ENCODE measurements at places on chromosomes 12 and 14.

DNA sequence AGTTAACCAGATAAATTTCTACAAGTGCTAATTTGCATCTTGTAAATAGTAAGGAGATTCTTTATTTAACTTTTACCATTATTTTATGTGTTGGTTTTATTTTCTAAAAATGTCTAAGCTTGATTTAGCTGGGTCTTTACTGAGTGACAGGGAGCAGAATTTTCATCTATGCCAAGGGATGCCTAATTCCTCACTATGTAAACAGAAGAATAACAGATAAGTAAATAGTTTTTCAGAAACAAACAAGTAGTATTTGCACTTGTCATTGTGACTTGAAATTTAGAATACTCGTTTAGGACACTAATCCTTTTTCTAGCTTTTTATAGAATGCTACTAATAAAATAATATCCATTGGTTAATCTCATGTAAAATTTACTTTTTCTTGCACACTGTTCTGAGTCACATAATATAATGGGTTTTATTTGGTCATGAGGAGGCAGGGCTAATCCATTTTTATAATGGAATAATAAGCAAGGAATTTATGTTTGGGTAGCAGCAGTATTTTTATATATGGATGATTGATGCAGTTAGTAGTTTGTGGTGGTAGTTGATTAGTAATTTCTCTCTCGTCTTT is 746.5 kb downstream of the SLC6A15 start:
- no peak for DNase-seq

DNA sequence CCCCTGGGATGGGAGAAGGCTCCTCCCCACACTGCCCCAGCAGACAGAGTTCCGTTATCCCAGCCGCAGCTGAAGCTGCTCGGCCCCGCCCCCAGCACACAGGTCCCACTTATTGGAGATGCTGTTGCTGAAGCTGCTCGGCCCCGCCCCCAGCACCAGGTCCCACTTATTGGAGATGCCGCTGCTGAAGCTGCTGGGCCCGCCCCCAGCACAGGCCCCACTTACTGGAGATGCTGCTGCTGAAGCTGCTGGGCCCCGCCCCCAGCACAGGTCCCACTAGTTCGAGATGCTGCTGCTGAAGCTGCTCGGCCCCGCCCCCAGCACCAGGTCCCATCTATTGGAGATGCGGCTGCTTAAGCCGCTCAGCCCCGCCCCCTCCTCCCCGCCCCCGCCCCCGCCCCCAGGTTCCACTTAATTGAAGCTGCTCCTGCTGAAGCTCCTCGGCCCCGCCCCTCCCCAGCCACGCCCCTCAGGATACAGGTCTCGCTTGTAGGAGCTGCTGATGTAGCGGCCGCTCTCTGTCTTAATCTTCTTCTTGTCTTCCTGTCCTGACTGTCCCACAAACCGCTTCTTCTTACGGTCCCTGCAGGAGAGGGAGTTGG is 12.0 kb downstream of the CFAP73 start:
- peak; percentile 97 for DNase-seq

- no peak for DNase-seq
Measured at GRCh38 chr12:13084898-13085640, 18.4 kb downstream of the GSG1 start.

GRCh38 chr12:52439845-52440244 is 5.7 kb upstream of the KRT75 start:
- no peak for DNase-seq

- DNase-seq: no peak
Measured at GRCh38 chr12:93348575-93349435, 28.9 kb upstream of the NUDT4 start.

- DNase-seq: no peak
Measured at GRCh38 chr12:113061061-113061694, 4.6 kb downstream of the DTX1 start.

GRCh38 chr12:4036671-4037271 is 163.6 kb upstream of the PARP11 start:
- DNase-seq: no peak

DNA sequence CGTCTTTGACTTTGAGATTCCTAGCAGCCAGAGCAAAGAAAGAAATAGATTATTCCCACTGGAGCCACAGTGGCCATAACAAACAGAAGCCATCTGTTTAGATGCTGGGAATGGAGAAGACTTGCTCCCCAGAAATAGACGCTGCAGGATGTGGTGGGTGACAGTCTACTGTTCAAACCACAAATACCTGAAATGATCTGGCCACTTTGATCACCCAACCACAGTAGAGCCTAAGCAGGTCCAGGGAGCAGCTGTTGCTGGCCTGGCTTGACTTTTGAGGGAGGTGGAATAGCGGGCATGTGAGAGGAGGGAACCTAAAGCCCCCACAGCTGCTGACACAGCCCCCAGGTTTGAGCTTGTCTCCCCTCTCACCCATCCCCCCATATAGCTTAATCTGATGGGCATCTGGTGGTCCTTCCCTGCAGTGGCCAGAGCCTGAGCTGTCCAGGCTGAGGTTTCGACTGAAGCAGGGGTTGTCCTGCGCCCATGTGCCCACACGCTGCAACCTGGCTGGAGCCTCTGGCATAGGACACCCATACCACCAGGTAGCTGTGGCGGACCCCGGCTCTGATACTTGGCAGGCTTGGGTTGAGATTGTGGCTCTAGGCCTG is 38.7 kb downstream of the SH2B3 start:
- no peak for DNase-seq

DNA sequence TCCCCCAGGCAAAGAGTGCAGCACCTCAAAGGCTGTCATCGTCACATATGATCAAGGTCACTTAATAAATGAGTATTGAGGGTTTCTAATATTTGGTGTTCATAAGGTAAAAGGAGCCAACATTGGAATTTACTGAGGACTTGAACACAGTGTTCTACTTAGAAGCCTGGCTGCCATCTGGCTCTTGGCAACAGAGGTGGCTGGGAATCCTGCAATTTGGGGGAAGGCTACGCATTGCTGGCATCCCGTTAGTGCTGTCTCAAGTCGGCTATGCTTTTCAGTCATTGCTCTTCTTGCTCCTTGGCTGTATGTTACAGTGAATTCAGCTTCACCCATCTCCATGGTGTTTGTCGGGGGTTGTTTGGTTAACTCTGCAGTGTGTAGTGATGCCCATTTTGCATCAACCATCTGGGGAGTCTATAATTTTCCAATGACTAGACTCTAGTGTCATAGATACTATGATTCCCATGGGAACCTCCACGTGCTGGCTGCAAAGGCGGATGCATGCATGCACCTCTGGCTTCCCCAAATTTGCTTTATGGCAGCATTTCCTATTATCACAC is 12.9 kb upstream of the SLC24A4 start:
- DNase-seq: no peak

GRCh38 chr12:108645686-108646599 is 12.2 kb upstream of the SELPLG start:
- no peak for DNase-seq

GRCh38 chr12:72869024-72869423 is 596.9 kb downstream of the TRHDE start:
- no peak for DNase-seq

DNA sequence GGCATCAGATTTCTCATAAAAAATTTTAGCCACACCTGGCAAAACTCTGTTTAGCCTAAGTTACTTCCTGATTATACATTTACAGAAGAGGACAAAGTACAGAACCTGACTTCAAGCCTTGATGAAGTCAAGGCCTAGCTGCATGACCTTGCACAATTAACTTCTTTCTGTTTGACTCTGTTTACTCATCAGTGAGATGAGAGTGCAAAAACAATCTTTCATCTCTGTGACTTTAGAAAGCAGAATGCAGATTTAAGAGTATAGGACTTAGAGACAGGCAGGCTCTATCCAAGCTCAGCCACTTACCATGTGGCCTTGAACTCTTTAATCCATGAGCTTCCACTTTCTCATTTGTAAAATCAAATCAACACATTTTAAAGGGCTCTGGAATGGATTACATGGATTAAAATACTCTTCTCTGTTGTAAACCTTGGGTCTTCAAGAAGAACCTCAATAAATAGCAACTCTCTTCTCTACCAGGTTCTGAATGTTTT is 1178.9 kb downstream of the FLRT2 start:
- DNase-seq: no peak

GRCh38 chr12:96456265-96456974 is 33.0 kb upstream of the CFAP54 start:
- DNase-seq: no peak

DNA sequence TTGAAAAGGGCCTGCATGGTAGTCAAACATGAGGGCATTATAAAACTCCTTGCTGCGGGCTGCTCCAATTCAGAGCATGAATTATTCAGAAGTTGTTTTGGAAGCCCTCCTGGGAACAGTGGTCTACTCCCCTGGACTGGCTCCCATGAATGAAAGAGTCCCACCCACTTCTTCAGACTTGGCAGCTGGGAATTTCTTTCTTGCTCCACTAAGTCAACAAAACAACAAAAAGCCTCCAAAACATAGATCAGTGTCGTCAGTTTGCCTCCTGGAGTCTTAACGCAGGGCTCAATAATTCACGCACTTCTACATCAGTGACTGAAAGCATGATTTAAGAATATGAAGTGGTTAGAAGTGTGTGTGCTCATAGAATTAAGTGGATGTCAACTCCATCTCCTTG is 37.9 kb downstream of the AKAP6 start:
- DNase-seq: no peak

GRCh38 chr14:85344847-85345570 is 184.9 kb upstream of the FLRT2 start:
- DNase-seq: no peak

DNA sequence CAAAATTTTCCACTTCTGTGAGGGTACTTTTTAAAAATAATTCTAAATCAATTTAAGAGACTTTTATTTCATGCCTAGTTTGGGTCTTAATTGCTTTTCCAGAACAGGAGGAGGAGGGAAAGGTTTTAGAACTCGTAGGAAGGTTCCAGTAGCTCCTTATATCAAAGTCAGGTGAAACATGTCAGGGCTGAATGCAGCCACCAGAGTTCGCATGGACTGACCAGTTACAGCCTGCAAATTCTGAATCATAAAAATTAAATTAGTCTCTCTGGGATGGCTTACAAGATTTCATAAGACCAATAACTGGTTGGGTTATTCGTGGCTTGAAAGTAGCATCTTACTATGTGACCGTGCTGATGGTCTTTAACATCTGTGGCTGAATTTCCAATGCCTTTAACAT is 397 bp downstream of the BDKRB1 start:
- no peak for DNase-seq

GRCh38 chr12:104681012-104681690 is 224.4 kb downstream of the CHST11 start:
- no peak for DNase-seq

DNA sequence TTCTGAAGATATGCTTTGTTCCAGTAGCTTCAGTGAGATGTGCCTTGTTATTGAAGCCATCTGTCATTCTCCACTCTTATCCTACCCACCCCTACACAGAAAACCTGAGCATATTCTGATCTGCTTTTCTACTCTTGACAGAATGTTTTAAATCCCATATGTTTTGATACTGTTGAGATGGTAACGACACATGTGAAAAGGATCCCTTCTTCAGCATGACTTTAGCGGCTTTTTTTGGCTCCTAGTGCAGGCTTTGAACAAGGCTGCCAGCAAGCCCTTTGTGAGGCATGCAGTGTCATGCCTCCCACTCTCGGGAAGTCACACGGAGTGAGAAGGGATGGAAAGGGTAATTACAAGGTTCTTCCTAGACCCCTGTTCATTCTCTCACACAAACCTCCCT is 228.8 kb upstream of the RGS6 start:
- peak; percentile 38 for DNase-seq

DNA sequence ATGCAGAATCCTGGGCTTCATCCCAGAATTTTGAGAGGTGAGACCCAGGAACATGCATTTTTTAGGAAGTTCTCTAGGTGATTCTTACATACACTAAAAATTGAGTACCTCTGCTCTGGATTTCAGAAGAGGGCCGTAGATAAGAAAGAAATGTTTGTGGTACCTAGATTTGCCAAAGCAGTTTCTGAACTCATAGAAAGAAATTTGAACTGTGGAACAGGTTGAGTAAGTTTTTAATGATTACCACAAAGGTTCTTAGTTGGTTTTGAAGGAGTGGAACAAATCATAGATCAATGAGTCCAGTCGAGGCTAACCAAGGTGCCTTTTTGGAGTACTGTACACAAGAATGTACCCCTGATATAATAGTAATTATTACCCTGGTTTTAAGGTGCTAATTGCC is 24.9 kb downstream of the TTLL5 start:
- no peak for DNase-seq

DNA sequence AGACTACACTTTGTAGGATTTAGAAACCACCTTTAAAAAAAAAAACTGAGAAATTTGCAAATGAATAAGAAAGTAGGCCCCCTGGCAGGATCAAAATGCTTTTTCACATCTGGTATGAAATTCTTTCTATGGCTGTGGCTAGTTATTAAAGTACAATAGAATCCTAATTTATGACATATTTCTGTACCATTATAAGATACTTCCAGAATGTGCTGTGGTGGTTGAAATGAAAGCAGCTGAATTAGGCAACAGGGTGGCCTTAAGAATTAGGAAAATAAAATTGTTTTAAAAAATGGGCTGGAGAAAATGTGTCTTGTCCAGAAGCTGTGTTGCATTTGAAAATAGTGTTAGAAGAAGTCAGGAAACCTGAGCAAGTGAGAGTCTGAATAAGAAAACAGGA is 85.9 kb upstream of the PDE3A start:
- DNase-seq: no peak

DNA sequence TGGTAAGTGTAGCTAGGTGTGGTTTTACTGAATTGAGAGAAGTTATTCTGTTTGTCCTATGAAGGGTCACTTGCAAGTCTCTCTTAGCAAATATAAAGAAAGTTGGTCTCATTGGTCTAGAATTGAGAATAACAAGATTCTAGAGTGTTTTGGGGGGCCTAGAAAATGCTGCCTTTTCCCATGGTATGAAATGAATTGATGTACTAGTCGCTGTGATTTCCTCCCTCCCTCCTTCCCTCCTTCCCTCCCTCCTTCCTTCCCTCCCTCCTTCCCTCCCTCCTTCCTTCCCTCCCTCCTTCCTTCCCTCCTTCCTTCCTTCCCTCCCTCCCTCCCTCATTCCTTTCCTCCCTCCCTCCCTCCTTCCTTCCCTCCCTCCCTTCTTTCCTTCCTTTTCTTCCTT is 166.7 kb upstream of the RGS6 start:
- DNase-seq: no peak

DNA sequence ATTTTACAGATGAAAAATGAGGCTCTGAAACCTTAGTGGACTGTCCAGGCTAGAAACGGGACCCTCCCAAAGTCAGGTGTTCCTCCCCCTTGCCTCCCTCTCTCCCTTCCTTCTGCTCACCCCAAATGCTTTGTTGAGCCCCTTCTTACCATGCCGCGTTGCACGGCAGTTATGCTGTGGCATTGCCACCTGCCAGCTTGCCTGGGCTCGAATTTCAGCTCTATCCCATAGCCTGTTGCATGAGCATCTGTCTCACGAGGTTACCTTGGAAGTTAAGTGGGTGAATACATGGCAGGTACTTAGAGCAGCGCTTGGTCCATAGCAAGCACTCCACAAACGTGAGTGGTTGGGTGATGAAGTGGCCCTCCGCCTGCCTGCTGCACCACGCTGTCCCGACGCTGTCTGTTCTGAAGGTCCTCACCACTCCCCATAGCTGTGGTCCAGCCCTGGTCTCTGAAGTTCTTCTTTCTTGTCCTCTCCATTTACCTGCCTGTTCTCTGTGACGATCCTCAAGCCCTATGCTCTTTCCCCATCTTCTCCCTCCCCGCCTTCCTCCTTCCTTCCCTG is 269.9 kb downstream of the CACNA1C start:
- no peak for DNase-seq

Data from WERI-Rb-1 (cell line).